ENCODE measurements at places on chromosomes 1 and 21.
A peak's percentile ranks its signal among the peaks of the same experiment; 100 is the strongest.

DNA sequence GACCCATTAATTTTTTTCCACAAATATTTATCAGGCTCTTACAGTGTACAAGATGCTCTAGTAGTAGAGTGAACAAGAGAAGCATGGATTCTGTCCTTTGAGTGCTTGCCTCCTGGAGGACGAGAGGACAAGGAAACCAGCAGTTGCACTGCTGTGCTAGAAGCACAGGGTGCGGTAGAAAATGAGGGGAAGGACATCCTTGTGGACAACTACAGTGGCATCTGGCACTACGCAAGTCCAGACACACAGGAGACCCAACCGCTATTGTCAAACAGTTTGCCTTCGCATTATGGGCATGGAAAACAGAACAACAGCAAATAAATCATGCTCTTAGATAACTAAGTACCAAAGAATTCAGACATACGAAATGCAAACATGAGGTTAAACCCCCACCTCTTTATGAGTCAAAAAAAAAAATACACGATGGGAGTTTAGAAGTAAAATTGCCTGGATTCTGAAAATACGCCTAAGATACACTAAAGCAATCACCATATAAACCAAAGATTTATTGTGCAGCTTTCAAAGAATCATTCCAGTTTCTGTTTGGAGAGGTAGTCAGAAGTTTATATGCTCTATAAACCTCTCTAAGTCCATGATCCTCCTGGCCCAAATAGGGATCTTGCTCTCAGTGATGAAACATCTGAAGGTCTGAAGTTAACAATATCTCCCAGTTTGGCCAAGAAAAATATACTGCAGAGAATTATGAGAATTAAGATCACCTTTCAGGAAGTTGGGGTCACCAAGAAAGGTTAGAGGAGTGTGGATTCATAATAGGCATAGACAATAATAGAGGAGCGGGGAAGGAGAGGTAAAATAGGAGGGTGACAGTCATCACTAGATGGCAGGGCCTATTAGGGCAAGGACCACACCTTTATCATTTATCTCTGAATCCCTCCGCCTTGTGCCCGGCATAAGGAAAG, 307.8 kb downstream of the NFIA start:
- no peak for DNase-seq

GRCh38 chr1:67261680-67262079, 46.0 kb upstream of the IL12RB2 start:
- DNase-seq: no peak

DNA sequence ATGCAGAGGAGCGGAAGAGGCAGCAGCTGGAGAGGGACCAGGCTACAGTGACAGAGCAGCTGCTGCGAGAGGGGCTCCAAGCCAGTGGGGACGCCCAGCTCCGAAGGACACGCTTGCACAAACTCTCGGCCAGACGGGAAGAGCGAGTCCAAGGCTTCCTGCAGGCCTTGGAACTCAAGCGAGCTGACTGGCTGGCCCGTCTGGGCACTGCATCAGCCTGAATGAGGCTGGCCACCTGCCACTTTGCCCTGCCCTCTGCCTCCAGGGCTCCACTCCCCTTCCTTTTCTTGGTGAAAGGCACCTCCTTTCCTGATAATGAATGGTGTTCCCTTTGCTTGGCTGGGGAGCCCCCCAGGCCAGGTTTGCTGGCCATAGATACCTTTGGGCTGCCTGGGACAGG, 3.3 kb upstream of the HMGN2 start:
- no peak for DNase-seq

- no peak for DNase-seq
Observed at GRCh38 chr1:205475855-205476254, 20.0 kb upstream of the BLACAT1 start.

DNA sequence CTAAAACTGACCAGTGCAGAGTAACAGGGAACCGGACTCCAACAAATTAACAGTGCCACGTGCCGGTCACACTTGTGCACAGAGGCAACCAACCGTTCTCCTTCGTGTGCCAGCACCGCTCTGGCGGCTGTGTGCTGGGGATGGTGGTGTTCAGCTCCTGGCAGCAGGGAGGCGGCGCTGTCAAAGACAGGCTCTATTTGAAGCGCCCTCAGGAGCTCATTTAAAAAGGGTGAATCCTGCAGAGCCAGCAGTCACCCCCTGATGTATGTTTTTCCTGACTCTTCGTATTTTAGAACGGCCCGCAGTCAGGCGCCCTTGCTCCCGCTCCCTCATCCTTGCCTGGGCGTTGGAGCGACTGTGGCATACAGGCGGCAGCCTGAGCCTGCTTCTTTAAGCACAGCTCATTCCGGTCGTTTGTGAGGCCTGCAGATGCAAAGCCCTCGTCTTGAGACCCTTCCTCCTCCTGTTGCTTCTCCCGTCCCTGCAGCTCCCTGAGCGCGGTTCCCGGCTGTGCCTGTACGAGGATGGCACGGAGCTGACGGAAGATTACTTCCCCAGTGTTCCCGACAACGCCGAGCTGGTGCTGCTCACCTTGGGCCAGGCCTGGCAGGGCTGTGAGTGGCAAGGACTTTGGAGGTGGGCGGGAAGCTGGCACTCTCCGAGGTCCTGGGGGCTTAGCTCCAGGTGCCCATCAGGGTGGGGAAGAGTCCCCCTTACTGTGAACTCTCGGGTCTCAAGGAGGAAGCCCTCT, 1.1 kb downstream of the DFFB start:
- peak; percentile 83 for DNase-seq

DNA sequence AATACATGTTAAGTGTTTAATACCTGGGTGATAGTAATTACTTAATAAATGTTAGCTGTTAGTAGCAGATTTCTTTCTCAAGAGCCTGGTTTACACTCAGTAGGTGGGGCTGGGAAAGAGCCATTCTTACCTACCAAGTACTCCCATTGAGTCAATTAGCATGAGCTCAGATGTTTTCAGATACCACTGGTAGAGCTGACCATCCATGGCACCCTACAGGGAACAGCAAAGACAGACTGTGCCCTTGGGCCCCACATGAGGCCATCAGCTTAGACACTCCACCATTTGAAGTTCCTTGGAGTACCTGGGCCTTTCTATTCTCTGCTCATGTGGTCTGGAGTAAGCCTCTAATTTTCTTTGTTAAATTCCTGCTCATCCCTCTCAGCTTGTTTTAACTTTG, 179.3 kb downstream of the CACNA1E start:
- no peak for DNase-seq

DNA sequence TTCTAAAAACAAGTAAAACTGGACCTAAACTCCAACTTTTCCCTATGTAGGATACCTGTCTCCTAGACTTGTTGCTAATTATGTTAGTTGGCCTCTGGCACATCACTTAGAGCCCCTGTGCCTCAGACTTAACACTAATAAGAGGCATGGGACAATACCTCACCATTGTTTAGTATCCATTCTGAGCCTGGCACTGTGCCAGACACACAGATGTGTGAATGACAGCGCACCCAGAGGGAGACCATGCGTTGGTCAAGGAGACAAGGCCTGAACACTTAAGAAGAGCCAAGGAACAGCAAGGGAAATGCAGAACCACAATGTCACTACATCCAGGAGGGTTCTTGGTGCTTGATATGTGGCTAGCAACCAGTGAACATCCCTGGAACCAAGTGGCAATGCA, 189.1 kb downstream of the FGGY start:
- DNase-seq: peak; percentile 22

DNA sequence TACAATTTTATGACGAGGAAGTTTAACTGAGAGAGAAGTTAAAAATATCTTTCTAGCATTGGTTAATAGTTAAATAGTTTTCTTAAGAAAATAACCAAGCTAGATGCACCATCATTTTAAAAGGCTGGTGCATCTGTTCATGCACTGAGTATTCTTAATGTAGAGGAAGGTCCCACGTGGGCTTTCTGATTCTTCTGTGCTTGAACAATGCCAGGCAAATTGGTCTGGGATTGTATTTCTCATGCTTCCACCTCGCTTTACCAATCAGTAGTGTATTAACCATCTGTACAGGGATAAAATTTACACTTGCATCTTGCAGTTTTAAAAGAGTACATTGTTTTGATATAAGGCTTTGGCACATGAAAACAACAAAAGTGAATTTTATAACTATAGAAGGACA, 47.4 kb upstream of the MTF2 start:
- no peak for DNase-seq

GRCh38 chr1:78911956-78912880, 94.3 kb downstream of the ADGRL4 start:
- no peak for DNase-seq

DNA sequence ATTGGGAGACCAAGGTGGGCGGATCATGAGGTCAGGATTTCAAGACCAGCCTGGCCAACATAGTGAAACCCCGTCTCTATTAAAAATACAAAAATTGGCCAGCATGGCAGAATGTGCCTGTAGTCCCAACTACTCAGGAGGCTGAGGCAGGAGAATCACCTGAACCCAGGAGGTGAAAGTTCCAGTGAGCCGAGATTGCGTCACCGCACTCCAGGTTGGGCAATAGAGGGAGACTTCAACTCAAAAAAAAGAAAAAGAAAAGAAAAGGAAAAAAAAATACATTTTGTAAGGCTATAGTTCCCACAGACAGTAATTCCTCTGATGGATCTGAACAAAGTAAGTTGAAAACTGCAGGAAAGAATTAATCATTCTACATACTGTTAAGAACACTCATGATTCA, 48.1 kb upstream of the CD46 start:
- DNase-seq: no peak

DNA sequence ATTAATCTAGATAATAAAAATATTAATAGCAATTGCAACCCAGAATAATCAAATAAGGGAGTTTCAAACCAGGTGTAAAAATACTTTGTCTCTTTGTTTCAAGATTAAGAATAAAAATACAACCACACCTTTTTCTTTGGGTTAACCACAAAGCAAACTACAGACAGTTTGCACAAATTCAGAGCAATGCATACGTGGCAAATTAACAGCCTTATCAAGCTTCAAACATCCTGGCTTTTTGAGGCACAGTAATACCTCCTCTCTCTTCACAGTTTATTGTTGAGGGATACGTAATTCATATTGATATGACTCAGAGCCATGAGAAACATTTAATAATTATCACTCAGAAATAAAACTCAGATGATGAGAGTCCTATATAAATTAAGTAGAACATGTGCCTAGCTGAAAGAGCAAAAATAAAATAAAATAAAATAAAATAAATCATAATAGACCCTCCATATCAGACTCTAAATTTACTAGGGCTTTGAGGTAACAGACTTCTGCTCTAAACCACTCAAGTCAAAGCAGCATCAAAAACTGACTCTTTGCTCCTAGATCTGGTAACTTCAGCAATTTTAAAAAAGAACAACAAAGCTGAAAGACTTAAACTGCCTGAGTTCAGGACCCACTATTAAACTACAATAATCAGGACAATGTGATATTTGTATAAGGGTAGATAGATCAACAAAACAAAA, 11.4 kb downstream of the EDEM3 start:
- DNase-seq: peak; percentile 77

GRCh38 chr1:29387210-29387609, 150.9 kb downstream of the PTPRU start:
- no peak for DNase-seq

DNA sequence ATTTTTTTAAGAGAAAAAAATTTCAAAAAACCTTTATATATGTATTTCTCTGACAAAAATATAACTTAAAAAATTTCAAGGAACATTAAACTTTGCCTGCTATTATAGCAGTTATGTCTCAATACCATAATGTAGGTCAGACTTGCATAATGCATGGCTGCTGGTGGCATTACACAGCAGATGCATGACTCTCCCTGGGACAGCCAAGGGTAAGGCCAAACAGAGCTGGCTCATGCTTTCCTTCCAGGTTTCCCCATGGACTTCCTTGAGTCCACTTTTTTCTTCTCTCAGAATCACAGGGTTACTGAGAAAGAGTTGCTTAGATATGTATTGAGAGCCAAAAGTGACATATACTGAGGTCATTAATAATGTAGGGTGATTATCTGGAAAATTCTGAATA, 43.7 kb downstream of the RHOU start:
- no peak for DNase-seq

DNA sequence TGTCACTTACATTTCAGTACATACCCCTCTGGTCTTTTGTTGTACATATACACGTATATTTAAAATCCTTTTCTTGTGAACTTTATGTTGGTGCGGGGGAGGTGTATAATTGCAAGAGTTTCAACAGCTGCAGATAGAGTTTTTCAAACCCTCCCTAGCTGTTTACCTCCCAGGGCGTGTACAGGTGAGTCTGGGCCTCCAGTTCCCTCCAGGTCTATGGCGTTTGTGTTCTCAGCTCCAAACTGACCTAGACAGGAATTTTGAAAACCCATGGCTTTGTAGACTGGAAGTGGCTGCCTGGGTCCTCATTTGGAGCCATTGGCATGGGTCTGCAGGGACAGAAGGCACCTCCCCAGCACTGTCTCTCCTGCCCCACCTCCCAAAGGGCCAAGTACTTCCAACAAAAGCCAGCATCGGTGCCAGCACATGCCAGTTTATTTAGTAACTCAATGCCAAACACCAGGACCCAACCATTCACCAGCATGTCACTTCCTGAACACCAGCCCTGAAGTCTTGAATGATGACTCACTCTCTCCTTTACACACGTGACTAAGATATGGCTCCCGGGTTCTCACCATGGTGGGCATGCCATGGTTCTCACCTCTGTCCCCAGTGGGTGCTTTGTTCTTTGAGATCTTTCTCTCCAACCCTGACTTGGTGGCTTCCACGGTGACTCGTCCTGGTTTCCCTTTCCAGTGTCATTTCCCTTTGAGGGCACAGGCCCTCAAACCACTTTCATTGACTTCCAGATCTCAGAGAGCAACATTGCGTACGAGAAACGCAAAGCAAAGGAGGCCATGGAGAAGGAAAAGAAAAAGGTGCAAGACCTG, 57.3 kb upstream of the EFHD2 start:
- DNase-seq: no peak

- DNase-seq: no peak
Observed at GRCh38 chr1:174479281-174479680, 31.5 kb downstream of the GPR52 start.

GRCh38 chr1:219553934-219554502, 58.9 kb downstream of the ZC3H11B start:
- no peak for DNase-seq

DNA sequence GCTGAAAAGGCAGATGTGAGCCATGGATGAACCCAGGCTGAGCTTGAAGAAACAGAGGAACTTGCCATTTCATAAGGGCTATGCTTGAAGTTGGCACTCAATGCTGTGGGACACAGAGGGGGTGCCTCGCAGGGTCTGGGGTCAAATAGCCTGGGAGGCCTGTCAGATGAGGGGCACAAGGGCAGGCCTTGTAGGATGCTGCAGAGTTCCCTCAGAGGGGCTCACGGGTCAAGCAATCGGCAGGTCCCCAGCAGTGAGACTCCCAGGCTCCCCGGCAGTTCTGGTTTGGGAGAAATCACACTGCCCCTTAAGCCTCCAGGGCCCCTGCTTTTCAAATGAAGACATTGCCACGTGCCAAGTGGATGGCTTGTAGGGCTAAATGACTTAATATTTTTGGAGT, 116.7 kb upstream of the GRIK3 start:
- no peak for DNase-seq
